ENCODE measurements at places on chromosomes 4 and X.

DNA sequence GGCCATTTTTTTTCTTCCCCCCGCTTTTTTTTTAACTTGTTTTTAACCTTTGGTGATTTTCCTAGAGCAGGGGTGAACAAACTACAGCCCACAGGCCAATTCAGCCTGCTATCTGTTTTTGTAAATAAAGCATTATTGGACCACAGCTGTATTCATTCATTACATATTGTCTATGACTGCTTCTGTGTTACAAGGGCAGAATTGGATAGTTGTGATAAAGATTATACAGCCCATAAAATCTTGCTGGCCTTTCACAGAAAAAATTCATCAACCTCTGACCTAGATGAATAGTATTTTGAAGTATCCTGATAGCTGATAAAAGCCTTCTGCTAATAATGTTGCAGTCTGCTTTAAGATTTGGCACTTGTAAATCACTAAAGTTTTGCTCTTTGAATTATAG is 63.4 kb downstream of the SMAD1 start:
- no peak for DNase-seq

- no peak for DNase-seq
Measured at GRCh38 chr4:13705521-13706041, 78.1 kb upstream of the BOD1L1 start.

GRCh38 chr4:153466081-153466948 is at the start of gene TMEM131L:
Gene TMEM131L (plus strand): TSS chr4:153466360. CDS start chr4:153466398, 38 bp downstream.
- DNase-seq: peak; percentile 65

GRCh38 chr4:133493776-133494175 is 344.7 kb downstream of the PCDH10 start:
- DNase-seq: no peak

DNA sequence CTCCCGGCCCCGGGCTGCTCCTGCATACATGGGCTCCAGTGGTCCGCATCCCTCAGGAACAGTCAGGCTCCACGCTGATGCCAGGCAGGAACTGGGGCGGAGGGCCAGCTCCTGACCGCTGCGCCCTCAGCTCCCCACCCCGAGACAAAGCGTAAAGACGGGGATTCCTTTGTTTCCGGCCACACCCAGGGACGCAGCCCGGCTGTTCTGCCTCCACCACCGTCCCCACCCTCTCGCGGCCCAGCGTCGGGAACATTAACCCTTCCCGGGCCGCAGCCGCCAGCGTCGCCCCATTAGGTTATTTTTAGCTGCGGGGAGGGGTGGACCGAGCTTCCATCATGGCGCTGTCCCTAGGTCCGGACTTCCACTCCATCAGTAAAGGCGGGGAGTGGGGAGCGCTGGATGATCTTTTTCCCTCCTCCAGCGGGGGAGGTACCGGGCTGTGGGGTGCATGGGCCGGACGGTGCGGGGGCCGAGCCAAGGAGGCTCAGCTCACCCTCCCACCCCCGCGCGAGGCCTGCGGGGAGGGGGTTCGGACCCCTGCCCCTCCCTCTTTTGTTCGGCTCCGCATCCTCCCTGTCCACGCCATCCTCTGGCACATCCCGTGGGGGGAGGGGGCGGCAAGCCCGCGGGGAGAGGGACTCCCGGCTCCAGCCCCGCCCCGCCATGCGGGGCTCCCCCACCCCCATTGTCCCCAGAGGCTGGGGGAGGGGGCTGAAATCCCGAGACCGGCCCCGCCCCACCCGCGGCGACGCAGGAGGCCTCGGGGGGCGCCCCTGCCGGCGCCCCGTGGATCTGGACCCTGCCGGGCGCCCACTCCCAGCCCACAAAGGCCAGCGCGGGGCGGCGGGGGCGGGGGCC is 5.3 kb downstream of the CRMP1 start:
- no peak for DNase-seq

DNA sequence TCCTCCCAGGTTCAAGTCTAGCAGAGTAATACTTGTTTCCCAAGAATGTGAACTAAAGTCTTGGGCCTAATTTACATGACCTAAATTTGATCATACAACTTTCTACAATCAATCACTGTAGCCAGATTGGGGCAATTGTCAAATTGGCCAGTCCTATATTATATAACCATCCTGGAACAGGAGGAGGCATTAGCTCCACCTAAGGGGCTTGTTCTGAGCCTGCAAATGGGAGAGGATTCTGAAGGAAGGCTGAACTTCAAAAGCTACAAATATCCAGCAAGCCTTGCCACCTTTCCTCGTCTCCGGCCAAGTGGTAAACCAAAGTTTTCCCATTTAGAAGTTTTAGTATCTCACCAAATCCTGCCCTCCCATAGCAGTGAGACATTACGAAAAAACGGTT is 1289.6 kb upstream of the TENM3 start:
- no peak for DNase-seq

- DNase-seq: peak; percentile 69
Measured at GRCh38 chrX:24858004-24858746, 157.6 kb downstream of the ARX start.

- DNase-seq: no peak
Measured at GRCh38 chr4:1775731-1776500, 17.2 kb upstream of the FGFR3 start.

DNA sequence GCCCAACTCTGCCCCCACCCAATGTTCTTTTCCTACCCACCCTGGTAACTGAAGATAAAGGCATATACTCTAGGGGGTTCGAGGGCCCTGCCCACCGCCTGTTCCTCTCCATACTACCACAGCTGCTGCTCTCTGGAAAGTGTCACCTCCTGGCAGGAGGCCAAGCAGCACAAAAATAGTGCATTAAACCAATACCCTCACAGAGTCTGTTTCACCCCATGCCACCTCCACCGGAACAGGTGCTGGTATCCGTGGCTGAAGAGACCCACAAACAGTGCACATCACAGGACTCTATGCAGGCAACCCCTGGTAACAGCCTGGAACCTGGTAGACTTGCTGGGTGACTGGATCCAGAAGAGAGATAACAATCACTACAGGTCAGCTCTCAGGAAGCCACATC is 85.1 kb upstream of the CTSO start:
- no peak for DNase-seq

- DNase-seq: no peak
Measured at GRCh38 chr4:138832563-138832962, 183.0 kb upstream of the NOCT start.

GRCh38 chr4:89110541-89110985 is 770 bp upstream of the TIGD2 start:
- DNase-seq: no peak

GRCh38 chr4:189002475-189002874 is 863.2 kb downstream of the TRIML1 start:
- DNase-seq: no peak

DNA sequence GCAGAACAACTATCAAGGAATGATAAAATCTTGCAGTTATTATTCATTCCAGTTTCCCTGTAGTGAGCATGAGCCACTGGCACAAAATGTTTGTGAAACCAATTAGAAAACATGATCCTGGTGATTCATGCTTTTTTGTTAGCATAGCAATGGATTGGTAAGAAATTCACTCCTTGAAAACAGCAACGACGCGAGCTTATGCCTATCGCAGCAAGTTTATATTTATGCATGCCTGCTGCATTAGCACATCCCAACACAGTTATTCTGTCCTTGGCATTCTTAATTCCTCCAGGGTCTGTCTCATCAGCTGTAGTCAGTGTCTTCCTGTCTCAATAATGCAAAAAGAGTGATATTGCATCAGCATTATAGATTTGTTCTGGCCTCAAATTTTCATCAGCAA is 975.9 kb downstream of the STIM2 start:
- DNase-seq: no peak

- peak; percentile 50 for DNase-seq
Measured at GRCh38 chrX:19902110-19902509, 14.7 kb upstream of the SH3KBP1 start.

GRCh38 chr4:90486346-90486745 is 359.2 kb downstream of the CCSER1 start:
- no peak for DNase-seq

- no peak for DNase-seq
Measured at GRCh38 chr4:53480909-53481308, 103.5 kb downstream of the FIP1L1 start.

GRCh38 chrX:150547375-150548115 is 20.9 kb upstream of the MTM1 start:
- peak; percentile 70 for DNase-seq

DNA sequence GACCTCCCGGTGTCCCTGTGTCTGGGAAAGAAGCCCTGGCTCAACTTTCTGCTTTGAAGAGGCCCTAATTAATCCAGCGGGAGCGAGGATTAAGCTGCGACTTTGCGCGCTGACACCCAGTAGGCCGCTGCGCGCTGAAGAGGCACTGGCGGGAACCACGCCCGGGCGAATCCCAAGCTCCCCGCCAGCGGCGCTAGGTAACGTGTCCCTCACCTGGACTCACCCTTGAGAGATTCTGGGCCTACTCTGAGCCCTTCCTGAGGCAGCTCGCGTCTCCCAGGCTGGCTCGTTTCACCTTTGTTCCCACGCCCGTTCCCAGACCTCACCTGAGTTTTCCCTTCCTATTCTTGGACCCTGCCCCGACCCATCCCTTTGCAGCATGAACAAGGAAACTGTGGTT is 616 bp upstream of the KLHL34 start:
- DNase-seq: no peak

- DNase-seq: no peak
Measured at GRCh38 chr4:122755675-122756074, 23.2 kb downstream of the BBS12 start.

- no peak for DNase-seq
Measured at GRCh38 chrX:43552703-43553102, 103.4 kb upstream of the MAOA start.

DNA sequence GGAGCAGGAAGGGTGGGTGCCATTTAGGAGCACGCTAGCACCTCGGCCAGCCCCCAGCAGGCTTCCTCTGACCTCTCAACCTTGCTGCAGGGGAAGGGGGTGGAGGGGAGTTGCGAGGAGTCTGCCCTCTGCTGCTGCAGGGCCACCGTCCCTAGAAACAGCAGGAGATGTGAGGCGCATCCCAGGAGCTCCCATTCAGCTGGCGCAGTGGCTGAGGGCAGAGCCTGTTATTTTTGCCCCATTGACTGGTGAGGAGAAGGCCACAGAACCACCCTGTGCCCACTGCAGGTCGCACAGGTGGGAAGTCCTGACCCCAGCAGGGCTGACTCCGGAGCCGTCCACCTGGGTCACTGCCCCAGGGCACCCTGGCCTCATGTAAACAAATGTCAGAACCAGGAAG is 8.0 kb downstream of the PDE6B start:
- no peak for DNase-seq

DNA sequence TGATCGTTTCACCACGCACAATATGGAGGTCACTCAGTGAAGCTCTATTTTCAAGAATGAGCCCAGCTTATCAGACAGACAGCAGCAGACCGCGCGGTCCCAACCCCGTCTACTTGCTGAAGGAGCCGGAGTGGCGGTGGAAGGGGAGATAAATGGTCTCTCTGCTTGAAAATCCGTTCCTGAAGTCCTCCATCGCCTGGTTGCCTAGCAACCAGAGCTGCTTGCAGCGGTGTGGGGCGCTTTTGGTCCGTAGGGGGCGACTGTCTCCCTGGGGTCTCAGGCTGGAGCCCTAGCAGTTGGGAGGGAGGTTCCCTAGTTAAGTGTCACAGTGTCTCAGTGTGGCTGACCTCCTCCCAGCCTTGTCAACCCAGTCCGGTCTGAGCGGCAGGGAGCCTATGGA is 8.3 kb upstream of the DLG3 start:
- peak; percentile 8 for DNase-seq

DNA sequence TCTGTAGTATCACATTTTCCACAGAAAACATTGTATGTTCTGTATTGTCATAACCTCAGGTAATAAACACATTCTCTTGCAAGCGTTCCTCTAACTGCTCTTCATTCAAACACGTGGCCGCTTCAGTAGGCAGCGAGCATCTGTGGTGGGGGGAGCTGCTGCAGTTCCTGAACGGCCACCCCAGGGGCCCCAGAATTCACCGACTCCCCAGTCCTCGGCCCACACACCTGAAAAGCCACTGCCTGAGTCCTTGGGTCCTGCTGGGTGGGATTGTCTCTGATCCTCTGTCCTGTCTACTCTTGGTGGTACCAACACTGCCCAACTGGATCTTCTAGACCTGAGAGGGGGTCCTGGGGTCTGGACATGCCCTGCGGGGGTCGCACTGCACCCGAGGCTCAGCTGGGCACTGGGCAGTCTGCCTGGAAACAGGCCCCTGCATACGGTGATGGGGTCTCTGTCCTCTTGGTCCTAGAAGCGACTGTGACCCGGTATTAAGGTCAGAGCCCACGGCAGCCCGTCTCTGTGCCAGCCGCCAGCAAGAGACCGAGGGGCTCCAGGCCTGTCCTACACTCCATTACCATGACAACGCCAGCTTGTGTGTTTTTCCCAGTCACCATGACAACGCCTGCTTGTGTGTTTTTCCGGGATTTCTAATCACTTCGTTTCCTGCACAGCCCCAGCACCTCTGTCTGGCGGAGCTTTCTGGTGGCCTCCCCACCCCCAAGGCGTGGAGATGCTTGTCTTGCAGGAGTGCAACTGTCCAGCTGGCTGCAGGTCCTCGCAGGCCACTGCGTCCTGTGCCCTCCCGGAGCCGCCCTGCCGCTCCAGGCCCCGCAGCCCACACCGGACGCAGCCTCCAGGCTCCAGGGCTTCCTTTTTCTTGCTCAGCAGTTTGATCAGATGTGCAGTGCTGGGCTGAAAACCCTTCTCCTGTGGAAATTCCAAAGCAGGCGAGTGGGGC is 16.0 kb downstream of the CTBP1 start:
- peak; percentile 87 for DNase-seq

DNA sequence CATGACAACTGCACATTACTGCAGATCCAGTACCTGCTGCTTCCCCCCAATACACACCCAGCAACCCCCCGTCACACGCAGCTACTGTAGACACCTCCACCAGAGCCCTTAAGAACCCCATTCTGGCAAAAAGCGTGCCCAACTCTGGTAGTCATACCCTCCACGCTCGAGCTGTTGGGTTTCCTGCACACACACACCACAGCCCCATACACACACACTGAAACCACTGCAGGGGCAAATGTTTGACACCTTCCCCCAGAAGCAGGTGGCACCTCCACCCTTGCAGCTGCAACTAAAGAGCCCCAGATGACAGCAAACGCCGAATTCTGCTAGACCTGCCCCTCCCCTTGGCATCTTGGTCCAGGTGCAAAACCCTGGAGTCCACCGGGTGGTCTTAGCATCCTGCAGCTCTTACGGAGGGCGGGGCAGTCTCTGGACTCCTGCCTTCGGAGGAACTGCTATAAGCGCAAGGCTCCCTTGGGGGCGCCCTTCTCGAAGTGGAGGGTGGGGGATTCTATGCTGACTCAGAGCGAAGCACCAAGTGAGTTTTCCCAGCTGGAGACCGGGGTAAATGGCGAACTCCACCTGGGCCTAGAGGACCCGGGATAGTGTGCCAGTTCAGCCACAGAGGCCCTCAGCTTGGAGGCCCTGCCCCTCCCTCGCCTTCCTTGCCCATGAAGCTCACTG is 1.5 kb downstream of the FRMPD3 start:
- no peak for DNase-seq

DNA sequence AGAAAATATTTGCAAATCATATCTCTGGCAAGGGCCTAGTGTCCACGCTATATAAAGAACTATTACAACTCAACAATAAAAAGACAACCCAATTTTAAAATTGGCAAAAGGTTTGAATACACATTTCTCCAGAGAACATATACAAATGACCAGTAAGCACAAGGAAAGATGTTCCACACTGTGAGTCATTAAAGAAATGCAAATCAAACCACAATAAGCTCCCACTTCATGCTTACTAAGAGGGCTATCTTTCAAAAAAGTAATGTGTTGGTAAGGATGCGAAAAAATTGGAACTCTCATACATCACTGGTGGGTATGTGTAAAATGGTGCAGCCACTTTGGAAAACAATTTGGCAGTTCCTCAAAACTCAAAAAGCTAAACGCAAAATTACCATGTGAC is 884.0 kb upstream of the INTU start:
- DNase-seq: no peak

GRCh38 chr4:150078579-150079080 is 385 bp downstream of the DCLK2 start:
- peak; percentile 71 for DNase-seq

Data from cardiac fibroblast (primary cell).